Activated CD4-positive, alpha-beta T cell treated with anti-CD3 and anti-CD28 coated beads, Interleukin-2, amount 10 ng/mL, durations not matched to agents 7 days and 5 days (primary cell): ENCODE measurements at places on chromosomes 6 and 20. TPM values are rescaled to one million over a fixed set of nuclear protein-coding genes. Genes with fewer than 3 reads are reported as not detected.

Gene SLPI
- not detected for total RNA-seq

DNA sequence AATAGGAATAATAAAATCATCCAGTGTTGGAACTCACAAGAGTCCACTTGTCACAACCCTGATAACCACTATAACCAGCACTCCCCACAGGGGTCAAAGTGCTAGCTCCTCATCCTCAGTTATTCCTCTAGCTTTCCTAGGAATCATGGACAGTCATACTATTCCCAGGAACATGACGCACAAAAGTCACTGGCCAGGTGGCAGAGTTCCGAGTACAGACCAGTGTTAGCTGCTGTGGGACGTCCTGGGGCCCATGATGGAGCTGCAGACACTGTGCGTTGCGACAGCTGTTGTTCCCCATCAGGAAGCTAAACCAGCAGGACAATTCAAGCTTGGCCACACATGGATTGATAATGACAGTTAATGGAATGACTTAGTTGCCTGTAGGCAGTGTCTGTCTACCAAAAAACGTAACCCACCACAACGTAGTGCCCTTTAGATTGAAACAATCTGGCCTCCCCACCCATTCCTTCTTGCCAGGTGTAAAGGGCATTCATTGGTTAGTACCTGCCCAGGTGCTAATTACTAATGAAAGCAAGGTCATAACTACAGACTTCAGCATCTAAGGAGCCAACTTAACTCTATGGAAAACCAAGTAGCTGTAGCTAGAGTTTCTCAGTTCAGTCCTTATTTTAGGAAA lies 17.4 kb downstream of the EZR start:
- H3K27me3 ChIP-seq, result no peaks in the 10 kb centered on the region
- H3K4me3 ChIP-seq, result no peak overlapping the region
- H3K27ac ChIP-seq, result no peak overlapping the region
- peaks cover 85% of the 10 kb centered on the region for H3K4me1 ChIP-seq
- DNase-seq, result no peak

Gene LCA5
- total RNA-seq, result 0.05 TPM

Gene SLC22A16
- not detected for total RNA-seq

GRCh38 chr6:73566954-73567591 lies 46.2 kb upstream of the EEF1A1 start:
- peaks cover 9% of the 10 kb centered on the region for H3K4me1 ChIP-seq
- no peak overlapping the region for H3K27ac ChIP-seq

Gene NDRG3
- 32.8 TPM for total RNA-seq

DNA sequence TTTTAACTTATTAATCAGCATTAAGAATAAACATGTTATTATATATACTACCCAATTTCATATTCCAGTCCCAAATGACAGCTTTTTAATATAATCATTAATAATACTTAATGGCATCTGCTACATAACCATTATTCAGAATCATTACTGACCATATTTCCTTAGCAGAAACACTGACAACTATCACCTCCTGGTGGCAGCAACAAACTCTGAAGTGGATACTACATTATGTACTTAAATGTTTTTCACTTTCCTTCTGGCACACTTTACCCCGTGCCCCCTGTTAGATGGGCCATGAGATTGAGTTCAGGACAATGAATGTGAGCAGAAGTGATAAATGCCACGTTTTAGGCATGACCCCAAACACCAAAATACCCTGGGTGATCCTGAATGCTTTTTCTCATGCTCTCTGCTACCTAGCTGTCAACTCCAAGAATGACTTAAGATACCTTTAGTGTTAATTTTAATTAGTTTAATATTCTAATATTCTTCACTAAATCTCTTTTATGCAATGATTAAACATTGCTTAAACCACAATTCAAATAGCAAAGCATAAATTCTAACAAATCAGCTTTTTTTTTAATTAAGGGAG lies 77.1 kb downstream of the LMBRD1 start:
- H3K27ac ChIP-seq, result no peak overlapping the region
- H3K4me3 ChIP-seq, result no peak overlapping the region
- H3K27me3 ChIP-seq, result no peaks in the 10 kb centered on the region

- no peaks in the 10 kb centered on the region for H3K36me3 ChIP-seq
- H3K27me3 ChIP-seq, result peaks cover 17% of the 10 kb centered on the region
- H3K4me3 ChIP-seq, result no peak overlapping the region
- no peak for DNase-seq
- H3K27ac ChIP-seq, result no peak overlapping the region
Measured at GRCh38 chr20:3447321-3447720, 23.5 kb upstream of the ATRN start.

Gene FAM50B
- 12.7 TPM for total RNA-seq

- peaks cover 2% of the 10 kb centered on the region for H3K27me3 ChIP-seq
- DNase-seq, result no peak
- no peaks in the 10 kb centered on the region for H3K36me3 ChIP-seq
- no peak overlapping the region for H3K27ac ChIP-seq
- no peaks in the 10 kb centered on the region for H3K4me1 ChIP-seq
Measured at GRCh38 chr6:112475083-112475482, 128.0 kb downstream of the RFPL4B start.

DNA sequence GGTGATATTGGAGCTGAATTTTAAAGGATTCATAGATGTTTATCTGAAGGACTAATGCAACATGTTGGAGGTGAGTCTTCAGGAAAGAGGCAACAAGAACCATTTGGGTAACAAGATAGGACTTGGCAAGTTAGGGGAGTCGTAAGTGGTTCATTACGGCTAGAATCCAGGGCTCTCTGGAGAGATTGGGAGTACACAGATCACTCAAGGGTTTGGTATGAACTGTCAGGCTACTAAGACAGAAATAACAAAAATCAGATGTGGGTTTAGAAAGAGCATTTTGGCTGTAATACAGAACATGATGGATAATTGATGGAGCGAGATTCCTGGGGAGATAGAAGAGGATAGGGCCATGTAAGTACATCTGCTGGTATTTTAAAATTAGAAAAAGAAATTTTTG lies 86.3 kb upstream of the ESR1 start:
- no peaks in the 10 kb centered on the region for H3K27me3 ChIP-seq
- peaks cover 32% of the 10 kb centered on the region for H3K4me1 ChIP-seq
- no peak overlapping the region for H3K4me3 ChIP-seq
- H3K27ac ChIP-seq, result no peak overlapping the region
- no peak for DNase-seq

- peaks cover 29% of the 10 kb centered on the region for H3K36me3 ChIP-seq
- H3K4me3 ChIP-seq, result no peak overlapping the region
- DNase-seq, result no peak
Measured at GRCh38 chr6:42250274-42250931, 32.7 kb upstream of the MRPS10 start.
